ENCODE measurements at places on chromosomes 3 and 15.

DNA sequence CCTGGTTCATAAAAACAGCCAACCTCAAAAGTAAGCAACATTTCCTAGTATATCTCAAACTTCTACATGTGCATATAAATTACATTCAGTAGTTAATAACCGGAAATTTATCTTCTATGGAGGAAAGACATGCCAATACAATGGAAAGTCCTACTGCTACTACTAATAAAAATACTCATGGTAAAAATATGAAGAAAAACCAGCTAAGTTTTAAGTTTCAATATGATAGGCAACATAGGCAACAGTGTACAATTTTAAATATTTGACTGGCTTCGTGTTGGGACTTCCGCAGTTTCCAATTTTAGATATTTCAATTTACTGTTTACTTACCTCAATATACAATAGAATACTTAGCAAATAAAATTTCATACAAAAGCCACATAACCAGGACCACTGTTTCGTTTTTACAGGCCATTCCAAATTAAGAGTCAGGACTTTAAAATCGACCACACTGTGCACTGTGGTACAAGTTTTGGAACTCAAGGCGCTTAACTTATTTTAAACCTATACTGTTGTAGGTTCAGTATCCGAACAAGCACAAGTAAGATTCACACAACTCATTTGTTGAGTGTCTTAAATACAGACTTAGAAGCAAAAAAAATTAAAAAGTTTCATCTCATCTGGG is 2.9 kb downstream of the NAA50 start:
- no peak for DNase-seq

DNA sequence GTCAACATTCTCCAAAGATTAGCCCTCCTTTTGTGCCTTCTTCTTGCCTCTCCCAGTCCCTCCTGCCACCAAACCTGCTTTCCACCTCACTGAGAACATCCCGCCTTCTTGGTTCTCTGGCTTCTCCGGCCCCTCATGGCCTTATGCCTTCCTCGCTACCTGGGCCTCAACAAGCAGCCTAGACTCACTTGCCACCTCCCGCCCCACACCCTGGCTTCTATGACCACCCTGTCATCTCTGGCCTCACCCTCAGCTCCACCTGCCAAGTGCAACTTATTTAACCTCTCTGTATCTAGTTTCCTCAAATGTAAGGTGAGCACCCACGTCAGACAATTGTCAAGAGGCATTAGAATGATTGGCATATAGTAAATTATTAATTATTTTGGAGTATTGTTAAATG is 68.8 kb upstream of the MEX3B start:
- no peak for DNase-seq

DNA sequence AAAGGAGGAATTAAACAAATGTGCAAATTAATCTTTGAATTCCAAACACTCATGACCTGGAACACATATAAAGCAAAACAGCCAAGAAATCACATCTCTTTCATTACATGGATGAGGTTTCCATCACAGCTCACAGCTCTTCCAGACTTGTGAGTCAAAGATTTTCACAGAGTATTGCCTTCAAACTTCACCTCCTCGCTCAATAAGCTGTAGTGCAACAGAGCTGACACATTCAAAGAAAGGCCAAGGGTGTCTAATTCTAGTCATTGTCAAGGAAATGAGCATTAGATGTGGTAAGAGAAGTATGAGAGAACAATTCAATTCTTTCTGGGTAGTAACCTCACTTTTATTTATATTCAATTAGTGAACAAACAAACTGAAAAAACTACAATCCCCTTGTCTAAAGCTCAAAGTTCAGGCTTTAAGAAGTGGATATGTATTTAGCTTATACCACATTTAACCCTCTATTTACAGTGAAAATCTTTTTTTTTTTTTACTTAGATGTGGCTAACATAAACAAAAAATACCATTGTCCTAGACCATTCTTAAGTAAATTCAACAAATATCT is 11.9 kb downstream of the WDR72 start:
- DNase-seq: no peak

GRCh38 chr3:54891540-54891897 is 36.3 kb downstream of the LRTM1 start:
- no peak for DNase-seq

GRCh38 chr3:188796122-188796631 is 375.6 kb upstream of the TPRG1 start:
- DNase-seq: no peak

GRCh38 chr3:156378871-156379270 is 176.0 kb downstream of the SSR3 start:
- DNase-seq: no peak

- DNase-seq: no peak
Observed at GRCh38 chr3:86244905-86245304, 746.0 kb downstream of the VGLL3 start.

DNA sequence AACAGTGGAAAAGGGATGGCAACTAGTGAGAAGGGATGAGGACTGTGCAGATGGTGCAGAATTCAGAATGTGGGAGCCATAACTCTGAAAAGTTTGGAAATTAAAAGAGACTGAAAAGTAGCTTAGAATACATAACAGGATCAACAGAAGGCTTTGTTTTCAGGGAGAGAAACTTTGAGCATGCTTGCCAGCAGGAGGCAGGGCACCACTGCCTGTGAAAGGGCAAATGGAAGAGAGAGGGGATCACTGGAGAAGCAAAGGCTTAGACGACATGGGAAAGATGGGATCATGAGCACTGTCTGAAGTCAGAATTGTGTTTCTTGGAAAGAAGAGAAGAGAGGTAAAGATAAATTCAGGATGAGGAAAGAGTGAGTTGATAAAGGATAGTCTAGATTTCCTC is 99.6 kb downstream of the ABI3BP start:
- peak; percentile 17 for DNase-seq

- DNase-seq: no peak
Observed at GRCh38 chr3:16132190-16132589, 42.3 kb upstream of the GALNT15 start.

DNA sequence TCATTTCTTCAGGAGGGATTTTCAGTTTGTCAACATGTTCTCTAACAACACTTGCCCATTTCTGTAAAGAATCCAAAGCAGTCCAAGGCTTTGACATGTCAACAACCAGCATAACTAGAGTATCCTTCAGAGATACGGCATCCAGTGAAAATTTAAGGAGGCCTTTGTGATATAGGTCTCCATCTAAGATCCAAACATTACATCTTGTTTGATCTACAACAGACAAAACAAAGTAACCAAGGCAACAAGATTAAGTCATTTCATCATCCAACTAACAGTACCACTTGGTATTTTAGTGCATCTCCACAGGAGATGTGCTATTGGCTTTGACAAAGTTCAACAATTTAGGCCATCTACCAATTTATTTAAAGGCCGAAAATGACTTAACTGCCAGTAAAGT is 25.8 kb downstream of the DYNC1LI1 start:
- no peak for DNase-seq

DNA sequence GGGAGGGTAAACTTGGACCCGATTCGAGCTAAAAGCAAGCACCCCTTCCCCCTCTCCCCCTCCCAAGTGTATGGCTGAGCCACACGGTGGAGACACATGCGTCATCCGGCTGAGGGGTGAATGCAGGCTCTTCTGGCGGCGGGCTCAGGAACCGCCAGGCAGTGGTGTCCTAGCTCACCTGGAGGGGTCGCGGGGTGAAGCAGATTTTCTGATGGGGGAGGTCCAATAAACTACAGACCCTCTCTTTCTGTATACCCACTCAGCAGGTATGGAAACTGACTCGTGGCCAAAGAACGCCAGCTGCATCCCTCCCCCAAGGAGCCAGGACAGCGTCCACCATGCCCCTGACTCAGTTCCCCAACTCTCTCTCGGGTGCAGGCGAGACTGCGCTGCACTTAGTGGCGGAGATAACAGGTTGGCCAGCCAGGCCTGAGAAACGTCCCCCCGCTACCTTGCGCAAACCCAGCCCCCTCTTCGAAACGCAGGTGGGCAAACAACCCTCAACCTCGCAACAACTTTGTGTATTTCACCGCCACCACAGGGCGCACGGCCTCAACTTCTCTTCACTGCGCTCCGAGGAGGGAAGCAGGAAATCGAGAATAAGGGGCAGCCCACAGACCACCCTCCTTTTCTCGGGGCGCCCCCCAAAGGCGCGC is 1.3 kb downstream of the MAGI1 start:
- DNase-seq: no peak

- DNase-seq: no peak
Observed at GRCh38 chr3:110456438-110457138, 615.0 kb upstream of the NECTIN3 start.

- DNase-seq: no peak
Observed at GRCh38 chr3:43212914-43213611, 73.3 kb upstream of the SNRK start.
